ENCODE measurements at places on chromosomes 1 and 21.

DNA sequence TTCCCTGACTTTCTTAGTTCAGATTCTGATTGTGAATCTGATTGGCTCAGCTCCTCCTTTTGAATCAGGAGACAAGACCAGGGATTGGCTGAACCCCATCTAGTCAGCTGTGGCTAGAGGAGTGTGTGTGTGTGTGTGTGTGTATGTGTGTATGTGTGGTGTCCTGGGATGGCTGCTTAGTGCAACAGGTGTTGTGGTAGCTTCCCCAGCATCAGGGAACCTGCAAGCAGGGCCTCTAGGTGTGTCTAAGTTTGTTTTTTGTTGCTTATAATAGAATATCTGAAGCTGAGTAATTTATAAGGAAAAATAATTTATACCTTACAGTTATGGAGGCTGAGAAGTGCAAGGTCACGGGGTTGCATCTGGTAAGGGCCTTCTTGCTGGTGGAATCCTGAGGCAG lies 13.2 kb upstream of the ALPL start:
- DNase-seq: no peak

DNA sequence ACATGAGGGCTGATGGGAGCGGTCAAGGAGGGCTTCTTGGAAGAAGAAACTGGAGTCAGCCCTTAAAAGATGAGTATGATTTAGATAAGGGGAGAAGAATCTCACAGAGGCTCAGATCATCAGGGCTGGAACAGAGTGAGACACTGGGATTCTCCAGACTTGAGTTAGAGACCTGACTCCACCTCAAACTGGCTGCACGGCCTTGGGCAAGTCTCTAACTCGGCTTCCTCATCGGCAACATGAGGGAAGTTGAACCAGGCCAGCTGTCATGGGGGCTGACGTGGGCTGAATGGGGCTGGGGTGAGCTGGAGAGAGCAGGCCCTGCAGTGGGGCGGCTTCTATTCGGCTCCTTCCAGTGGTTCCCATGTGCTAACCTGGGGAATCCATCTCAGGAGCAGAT lies 2.5 kb downstream of the C1QC start:
- DNase-seq: no peak

GRCh38 chr1:106289265-106289928 lies 767.1 kb upstream of the PRMT6 start:
- no peak for DNase-seq

GRCh38 chr1:192627901-192628300 lies 8.0 kb upstream of the RGS13 start:
- DNase-seq: no peak

GRCh38 chr1:180927348-180927747 lies 14.7 kb downstream of the KIAA1614 start:
- DNase-seq: no peak

DNA sequence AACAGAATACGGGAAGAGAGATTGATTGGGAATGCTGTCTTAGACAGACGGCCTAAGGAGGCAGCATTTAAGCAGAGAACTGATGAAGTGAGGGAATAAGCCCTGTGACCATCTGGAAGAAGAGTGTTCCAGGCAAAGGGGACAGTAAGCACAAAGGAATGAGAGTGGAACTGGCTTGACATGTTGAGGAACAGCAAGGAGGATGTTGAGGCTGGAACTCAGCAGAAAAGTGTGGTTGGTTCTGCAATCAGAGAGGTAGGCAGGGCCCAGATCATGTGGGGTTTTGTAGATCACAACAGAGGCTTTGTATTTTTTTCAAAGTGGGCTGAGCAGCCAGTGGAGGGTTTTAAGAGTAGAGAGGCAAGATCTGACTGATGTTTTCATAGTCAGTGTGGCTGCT lies 157.4 kb downstream of the DNM3 start:
- no peak for DNase-seq

DNA sequence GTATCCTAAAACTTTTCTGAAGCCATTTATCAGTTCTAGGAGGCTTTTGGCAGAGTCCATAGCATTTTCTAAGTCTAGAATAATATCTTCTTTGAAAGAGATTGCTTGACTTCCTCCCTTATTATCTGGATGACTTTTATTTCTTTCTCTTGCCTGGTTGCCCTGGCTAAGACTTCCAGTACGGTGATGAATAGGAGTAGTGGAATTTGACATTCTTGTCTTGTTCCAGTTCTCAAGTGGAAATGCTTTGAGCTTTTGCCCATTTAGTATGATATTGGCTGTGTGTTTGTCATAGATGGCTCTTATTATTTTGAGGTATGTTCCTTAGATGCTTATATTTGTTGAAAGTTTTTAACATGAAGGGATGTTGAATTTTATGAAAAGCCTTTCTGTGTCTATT lies 1647.9 kb downstream of the PLA2G4A start:
- DNase-seq: no peak

All from effector CD4-positive, alpha-beta T cell (primary cell).